Hematopoietic multipotent progenitor cell treated with erythropoietin and hydrocortisone succinate and interleukin-3 and kit ligand, for 6 days (in vitro differentiated cells): ENCODE measurements at places on chromosomes 12 and 14.

GRCh38 chr14:77889971-77890442 lies 90.1 kb downstream of the ADCK1 start:
- DNase-seq: no peak

DNA sequence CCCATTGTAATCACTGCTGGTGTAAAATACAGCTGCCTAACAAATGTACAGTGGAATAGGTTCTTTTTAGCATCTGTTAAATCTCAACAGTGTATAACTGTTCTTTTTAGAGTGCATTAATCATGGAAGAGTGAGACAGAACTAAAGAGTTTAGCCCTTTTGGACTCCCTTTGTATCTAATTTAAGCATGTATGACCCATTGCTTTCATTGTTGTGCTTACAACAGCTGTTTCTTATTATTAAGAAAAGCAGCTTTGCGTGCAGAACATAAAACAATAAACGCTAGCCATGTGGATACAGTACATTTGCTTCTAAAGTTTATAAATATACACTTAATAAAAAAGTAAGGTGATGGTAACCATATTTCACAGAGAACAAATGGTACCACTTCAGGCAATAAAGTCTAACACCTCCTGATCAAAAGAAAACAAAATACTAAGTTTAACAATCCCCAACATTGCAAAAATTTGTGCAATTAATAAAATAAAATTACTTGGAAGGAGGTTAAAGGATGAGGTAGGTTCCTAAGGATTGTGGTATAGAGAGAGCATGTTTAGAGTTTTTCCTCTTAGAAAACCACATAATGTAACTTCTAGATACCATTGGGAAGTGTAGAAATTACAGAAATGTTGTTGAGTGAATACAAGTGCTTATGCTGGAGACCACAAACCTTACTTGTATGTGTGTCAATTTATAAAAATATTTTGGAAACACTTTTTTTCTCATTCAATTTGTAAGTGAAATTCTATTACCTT lies 448.7 kb downstream of the SLC6A15 start:
- DNase-seq: no peak

GRCh38 chr14:93788543-93789227 lies 400 bp upstream of the PRIMA1 start:
- DNase-seq: peak; percentile 12

DNA sequence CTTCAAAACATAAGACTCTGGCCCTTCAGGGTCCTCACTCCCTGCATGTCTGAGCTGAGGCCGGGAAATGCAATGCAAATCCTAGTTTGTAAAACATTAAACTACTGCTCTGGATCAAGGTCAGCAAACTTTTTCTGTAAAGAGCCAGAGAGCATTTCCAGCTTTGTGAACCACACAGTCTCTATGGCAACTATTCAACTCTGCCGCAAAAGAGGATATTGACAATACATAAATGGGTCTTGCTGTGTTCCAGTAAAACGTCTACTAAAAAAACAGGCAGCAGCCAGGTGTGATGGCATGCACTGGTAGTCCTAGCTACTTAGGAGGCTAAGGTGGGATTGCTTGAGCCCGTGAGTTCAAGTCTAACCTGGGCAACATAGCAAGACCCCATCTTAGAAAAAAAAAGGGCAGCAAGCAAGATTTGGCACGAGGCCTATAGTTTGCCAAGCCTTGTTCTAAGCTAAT lies 22.3 kb downstream of the DDX24 start:
- no peak for DNase-seq

DNA sequence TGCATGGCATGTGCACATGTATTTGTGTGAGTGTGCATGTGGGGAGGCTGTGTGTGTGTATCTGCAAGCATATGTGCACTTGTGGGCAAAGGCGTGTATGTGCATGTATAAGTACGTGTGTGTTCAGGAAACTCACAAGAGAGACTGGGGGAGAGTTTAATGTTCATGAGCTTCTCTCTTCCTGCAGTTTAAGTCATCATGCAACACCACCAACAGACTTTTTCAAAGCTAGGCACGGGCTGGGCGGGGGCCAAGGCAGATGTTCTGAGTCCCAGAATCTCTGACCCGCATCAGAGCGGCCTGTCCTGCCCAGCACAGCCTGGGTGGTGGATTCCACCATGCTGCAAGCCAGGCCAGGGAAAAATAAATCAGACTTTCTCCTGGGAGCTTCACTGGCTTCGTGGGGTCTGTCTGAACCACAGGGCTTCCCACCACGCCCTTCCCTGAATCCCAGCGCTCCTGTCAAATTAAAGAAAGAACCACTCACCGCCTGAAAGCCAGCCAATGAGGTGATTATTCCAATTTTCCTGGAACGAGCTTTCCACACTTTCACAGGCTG lies 75.7 kb downstream of the PITPNM2 start:
- no peak for DNase-seq

- DNase-seq: no peak
These were observed 15.7 kb downstream of the NFYB start for GRCh38 chr12:104122298-104122697.

- DNase-seq: no peak
These were observed 19.8 kb downstream of the VASH1 start for GRCh38 chr14:76780875-76781647.

DNA sequence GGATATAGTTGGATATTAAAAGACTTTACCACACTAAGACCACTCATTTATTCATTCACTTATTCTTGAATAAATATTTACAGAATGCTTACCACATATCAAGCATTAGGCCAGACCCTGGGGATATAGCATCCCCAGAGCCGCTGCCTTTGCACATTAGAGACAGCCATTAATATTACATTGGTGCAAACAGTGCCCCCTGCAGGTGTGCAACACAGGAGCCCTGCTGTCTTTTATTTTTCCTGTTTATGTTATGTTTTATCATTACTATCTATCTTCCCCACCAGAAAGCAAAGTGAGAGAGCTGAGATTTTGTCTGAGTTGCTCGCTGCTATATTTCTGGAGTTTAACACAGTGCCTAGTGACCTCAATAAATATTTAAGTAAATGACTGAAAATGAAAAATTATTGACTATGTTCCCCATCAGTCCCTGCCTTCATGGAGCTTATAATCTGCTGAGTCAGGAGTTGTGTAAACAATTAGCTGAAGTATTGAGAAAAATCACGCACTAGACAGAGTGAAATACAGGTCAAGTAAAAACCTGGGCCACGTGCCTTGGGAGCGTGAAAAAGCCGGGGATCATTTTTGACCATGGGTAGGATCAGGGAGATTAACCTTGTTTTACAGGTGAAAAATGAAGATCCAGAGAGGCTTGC lies 301.6 kb downstream of the PCNX1 start:
- no peak for DNase-seq

GRCh38 chr12:69064734-69065443 lies 131.9 kb upstream of the CPM start:
- no peak for DNase-seq

DNA sequence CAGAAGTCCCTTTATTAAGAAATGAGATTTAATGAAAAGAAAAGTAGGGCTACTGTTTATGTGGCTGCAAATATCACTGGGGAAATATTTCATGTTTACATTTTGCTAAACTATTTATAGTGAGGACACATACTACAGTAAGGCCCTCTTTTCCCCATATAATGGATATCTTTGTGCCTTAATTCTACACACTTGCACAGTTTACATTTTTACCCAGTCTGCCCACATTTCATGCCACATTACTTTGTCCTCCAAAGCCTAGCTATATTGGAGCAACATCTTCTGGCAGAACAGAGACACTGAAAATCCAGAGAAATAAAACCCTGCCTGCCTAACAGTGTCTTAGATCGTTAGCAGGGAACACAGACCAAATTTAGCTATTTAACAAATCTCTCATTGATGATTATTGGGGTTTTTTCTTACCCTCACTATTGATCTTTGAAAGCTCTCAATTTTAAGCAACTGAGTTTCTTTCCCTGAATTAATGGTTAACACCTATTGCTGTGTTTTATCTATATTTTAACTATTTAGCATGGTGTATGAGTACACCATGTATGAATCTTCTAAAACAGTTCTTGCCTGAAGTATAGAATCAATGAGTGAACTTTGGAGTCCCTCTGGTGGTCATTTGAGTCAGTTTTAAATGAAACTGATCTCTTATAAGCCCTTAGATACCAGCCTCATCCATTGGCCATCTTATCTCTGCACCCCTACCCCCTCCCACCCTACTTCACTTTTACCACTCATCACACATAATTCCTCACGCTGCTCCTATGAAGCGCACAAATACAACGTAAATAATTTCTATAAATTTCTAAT lies 170.2 kb downstream of the BCAT1 start:
- DNase-seq: peak; percentile 77

- no peak for DNase-seq
These were observed 87.1 kb downstream of the VEZT start for GRCh38 chr12:95304673-95305198.

GRCh38 chr12:49533331-49533730 lies 5.5 kb upstream of the KCNH3 start:
- no peak for DNase-seq

GRCh38 chr12:94575645-94576403 lies 74.5 kb downstream of the TMCC3 start:
- no peak for DNase-seq

- peak; percentile 13 for DNase-seq
These were observed 30.4 kb upstream of the RIMBP2 start for GRCh38 chr12:130746546-130746945.

DNA sequence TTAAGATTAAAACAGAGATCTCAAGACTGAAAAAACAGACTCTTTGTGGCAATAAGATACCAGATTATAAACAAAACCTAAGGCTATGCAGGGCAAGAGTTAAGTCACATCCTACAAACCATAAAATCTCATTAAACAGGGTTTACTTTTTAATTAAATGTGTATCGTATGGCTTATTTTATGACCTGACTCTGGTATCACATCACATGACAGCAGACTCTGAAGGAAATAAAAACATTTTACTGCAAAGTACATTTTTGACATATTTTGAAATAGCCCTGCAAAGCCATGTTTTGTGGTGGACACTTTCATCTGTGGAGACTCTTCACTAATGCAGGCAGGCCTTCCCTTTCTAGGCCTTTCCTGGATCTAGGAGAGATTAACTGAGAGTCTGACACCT lies 327.6 kb upstream of the CLEC14A start:
- no peak for DNase-seq

- peak; percentile 66 for DNase-seq
These were observed 23.7 kb downstream of the KCNA1 start for GRCh38 chr12:4933411-4933810.

GRCh38 chr12:91144053-91144452 lies 32.8 kb upstream of the LUM start:
- DNase-seq: no peak

DNA sequence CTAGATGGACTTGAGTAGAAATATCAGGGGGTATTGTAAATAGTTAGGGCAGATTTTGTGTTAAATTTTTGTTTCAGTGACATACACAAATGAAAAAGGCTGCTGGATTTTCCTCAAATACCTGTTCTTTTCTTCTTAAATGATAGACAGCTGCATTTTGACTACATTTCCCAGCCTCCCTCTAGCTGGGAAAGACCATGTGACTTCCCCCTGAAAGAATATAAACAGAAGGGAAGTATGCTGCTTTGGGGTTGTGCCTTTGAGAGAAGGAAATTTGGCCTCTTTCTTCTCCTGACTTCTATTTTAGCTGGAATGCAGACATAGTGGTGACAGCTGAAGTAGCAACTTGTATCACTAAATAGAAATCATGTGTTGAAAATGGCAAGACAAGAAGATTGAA lies 476.1 kb upstream of the SYT1 start:
- DNase-seq: no peak

- no peak for DNase-seq
These were observed 4.8 kb downstream of the RNU4-2 start for GRCh38 chr12:120286768-120287490.

- no peak for DNase-seq
These were observed 32.6 kb downstream of the NGB start for GRCh38 chr14:77238356-77238755.

- DNase-seq: no peak
These were observed 58.3 kb downstream of the TMCC3 start for GRCh38 chr12:94592080-94592479.

DNA sequence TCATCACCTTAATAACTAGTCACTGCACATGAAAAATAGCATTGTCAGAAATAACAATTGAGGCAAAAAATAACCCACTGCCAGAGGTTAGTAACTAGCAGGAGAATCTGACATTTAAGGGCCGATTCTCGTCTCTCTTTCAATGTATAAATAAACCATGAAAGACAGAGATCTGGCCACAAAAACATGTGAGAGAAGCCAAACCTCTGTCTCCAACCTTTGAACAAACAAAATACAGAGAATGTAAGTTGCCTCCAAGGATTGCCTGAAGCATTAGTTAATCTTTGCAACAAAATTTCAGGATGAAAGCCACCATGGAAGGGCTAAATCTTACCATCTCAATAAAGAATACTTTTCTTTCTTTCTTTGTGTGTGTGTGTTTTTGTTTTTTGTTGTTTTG lies 257.4 kb upstream of the TMTC1 start:
- DNase-seq: no peak

GRCh38 chr14:89849931-89850330 lies 104.6 kb downstream of the EFCAB11 start:
- no peak for DNase-seq

- no peak for DNase-seq
These were observed 99.1 kb upstream of the FOXN3 start for GRCh38 chr14:89516173-89516572.

DNA sequence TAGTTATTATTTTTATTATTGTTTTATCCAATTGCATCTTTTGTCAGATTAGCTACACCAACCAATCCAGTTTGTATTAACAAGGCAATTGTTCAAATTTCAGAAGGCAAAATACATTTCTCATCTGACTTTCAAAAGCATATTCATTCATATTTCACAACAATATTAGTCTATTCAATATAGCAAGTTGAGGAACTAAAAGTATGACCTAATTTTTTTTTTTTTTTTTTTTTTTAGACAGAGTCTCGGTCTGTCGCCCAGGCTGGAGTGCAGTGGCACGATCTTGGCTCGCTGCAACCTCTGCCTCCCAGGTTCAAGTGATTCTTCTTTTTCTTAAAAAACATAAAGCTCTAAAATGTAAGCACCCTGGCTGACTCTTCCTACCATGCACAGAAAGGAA lies 17.3 kb downstream of the COX14 start:
- no peak for DNase-seq

DNA sequence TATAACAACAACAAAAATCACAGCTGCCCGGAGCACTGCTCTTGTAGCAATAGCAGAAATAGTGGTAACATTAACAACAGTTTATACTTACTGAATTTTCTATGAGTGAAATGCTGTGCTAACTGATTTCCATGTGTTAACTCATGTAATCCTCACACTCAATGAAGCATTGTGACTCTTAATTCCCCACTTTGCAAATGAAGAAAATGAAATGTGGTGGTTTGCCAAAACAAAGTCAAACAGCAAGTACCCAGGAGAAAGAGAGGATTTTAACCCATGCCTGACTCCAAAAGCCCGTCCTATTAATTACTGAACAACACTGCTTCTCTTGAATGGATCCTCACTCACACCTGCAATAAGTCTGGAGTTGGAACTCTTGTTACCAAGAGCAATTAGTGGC lies 123.5 kb downstream of the MED13L start:
- no peak for DNase-seq
